ENCODE measurements at places on chromosomes 2 and 18.

DNA sequence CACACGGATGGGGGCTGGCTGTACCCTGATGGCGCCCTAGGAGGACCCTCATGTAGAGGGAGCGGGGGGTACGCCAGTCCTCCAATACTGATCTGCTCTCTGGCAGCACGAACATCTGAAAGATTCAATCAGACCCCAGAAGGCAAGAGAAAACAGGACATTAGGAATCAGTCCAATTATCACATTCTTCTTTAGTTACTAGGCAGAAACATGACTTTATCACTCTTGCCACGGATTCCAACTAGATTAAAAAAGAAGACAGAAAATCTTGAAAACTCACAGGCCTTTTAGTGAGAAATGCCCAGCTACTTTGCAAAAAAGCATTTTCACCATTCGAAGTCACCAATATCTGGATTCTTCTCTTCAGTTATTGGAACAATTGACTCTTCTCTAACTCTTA lies 68.4 kb downstream of the ID2 start:
- DNase-seq, result no peak

- DNase-seq, result no peak
Measured at GRCh38 chr2:65153515-65153914, 23.6 kb upstream of the RAB1A start.

DNA sequence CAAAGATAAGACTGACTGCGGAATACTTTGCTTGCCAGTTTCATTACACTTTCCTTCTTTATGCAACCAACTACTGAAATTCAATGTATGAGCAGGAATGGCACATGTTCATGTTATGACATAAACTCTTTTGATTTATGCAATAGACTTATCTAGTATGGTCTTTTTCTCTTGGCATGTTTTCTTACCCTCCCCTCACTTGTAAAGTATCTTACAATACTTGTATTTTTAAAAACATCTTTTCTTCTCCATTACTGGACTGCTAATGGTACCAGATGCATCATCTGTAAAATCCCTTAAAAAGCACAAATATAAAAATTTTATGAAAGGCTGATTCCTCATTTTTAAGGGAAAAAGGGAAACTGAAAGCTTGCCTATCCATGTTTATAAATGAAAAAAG lies 373.8 kb downstream of the ZEB2 start:
- no peak for DNase-seq

DNA sequence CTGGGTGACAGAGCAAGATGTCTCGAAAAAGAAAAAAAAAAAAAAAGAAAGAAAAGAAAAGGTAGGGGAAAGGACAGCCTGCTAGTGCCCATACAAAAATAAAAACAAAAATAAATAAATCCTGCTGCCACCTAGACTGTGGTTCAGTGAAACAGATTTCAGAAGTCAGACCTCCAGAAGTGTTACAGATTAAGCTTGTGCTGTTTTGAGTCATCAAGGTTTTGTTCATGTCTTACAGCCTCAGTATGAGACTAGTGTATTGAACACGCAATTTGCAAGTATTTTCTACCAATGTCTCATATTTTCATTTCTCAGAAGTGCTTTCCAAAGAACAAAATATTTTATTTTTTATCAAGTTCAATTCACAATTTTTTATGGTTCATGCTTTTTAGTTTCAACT lies 720.4 kb upstream of the GYPC start:
- DNase-seq, result no peak

DNA sequence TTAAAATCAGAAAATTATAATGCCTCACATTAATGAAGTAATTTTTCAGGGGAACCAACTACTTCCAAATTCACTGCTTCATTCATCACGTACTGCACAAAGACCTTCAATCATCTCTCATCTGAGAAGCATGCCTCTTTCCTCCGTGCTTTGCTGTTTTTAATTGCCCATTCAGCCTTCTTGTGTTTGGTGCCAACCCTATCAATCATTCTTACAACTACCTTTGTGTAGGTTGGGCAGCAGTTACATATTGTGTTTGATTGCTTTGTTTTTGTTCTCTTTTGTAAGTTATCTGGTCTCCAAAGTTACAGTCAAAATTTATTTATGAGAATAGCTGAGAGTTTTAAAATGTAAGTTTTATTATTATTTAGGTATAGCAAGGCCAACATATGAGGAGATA lies 549.0 kb upstream of the SLC8A1 start:
- DNase-seq, result no peak

- DNase-seq, result no peak
Measured at GRCh38 chr18:41113885-41114482, 841.0 kb upstream of the PIK3C3 start.

DNA sequence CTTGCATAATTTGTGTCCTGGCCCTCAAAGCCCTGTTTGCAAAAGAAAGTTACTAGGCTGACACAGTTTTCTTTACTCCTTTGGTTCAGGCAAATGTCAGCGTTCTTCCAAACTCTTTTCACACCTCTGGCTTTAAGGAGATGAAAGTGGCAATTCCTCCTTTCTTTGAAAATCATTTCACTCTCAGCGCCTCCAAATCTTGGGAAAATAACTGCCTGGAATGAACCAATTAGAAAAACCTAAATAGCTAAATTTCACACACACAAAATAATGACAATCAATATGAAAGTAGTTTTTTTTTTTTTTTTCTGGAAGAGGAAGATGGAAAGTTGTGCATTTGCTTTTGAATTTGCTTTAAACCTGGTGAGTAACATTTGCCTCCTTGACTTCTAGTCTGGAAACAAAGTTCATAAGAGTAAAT lies 1.7 kb downstream of the MEIS1 start:
- DNase-seq, result no peak

DNA sequence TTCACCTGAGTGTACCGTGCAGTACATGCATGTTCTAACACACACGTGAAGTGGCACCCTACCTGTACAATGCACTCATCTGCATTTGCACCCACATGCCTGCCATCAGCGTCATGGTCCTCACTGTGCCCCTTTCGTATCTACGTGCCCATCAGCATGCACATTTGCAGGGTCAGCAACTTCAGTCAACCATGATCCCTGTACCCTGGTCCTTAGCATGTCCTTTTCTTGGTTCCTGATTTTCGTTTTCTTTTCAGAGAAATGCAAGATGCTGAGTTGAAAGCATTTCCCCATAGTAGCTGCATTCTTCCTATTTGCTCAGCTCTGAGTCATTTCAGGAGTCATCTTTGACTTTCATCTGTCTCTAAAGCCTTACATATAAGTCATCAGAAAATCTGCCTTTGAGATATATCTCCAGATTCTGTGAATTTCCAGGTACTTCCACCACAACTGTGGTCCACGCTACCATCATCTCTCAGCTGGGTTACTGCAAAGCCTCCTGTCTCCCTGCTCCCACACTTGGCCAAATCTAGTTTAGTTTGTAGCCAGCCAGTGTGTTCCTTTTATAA lies 14.7 kb upstream of the PUM2 start:
- no peak for DNase-seq

DNA sequence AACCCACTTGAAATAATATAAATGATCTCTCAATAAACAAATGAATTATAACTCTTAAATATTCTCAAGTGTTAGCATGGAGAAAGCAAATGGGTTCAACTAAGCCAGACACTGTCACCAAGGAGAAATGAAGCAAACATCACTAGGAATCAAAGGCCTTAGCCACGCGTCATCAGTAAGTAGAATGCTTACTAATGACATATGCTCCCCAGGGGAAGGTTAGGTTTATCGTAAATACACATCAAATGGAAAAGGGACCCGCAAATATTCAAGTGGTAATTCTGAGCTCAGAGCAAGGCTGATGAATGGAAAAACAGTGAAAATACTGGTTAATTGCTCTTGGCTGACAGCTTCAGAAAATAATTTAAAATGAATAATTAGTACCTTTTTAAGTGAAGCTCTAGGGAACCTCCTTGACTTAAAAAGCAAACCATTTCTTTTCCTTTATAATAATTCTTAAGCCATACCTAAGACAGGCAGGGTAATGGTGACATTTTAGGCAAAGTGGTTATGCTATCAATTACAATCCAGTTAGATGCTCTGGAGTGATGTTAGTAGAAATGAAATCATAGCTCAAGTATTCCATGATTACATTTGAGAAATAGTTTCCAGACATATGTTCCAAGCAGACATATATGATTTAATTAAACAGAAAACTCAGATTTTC lies 101.5 kb downstream of the ALPK2 start:
- DNase-seq, result no peak

DNA sequence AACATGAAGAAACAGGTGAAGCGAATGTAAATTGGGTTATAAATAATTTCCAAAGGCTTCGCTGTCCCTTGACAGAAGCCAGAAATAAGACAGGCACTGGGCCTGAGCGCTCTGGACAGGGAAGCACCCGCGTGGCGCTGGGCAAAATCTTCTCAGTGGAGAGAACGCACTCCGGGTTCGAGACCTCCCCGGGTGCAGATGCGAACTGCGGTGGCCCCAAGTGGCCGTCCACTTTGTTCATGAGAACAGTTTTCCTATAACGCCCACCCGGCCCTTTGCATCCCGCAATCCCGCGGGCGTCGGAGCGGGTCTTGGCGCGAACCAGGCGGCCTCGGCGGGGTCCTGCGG lies 651 bp upstream of the DPYSL5 start:
- DNase-seq, result no peak

DNA sequence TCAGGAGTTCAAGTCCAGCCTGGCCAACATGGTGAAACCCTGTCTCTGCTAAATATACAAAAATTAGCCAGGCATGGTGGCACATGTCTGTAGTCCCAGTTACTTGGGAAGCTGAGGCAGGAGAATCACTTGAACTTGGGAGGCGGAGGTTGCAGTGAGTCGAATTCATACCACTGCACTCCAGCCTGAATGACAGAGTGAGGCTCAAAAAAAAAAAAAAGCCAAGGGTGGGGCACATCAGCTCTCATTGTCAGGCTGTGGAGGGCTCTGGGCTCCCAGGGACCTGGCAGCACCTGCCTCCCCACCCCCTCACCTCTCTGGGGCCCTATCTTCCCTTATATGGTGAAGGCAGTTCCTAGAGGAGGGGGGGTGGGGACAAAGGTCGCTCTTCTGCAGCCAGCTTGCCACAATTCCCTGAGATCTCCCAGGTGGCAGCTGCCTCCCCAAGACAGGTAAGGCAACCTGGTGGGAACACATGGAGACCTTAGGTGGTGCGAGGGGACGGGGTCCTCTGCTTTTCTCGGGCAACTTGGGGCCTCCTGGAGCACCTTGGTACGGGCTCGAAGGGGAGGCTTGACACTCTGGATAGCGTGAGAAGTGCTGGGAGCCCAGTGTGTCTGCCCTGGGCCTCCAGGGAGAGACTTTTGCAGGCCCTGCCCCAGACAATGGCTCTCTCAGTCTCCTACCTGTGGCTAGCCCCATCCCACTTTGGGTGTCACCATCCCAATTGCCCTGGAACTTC lies at the start of gene VIL1:
Gene VIL1 (plus strand): TSS at position 407 of the 742 bp plus-strand sequence. CDS start 4,656 bp downstream, outside the sequence.
- no peak for DNase-seq
